ENCODE measurements at places on chromosomes 12 and 14.

GRCh38 chr12:87363497-87364084, 665.6 kb downstream of the C12orf50 start:
- no peak for DNase-seq

GRCh38 chr14:74213907-74214803, 25.1 kb upstream of the VSX2 start:
- no peak for DNase-seq

- DNase-seq: no peak
Measured at GRCh38 chr12:68264857-68265256, 11.5 kb upstream of the IL22 start.

DNA sequence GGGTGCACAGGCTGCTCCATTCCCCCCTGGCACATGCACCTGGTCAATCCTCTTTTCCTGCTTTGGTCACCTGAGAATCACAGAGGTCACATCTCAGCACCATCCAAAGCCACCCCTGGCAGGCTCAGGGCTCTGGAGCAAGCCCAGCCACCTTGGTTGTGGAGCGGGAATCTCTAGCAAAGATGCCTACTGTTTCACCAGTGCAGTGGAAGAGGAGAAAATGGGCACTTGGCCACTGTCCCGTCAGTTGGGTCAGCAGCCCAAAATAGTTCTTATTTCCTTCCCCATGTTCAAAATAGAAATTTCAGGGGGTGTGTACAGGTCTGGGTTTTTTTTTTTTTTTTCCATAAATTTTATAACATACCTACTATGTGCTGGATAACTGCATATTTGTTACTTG, 18.3 kb downstream of the RTL1 start:
- DNase-seq: no peak

DNA sequence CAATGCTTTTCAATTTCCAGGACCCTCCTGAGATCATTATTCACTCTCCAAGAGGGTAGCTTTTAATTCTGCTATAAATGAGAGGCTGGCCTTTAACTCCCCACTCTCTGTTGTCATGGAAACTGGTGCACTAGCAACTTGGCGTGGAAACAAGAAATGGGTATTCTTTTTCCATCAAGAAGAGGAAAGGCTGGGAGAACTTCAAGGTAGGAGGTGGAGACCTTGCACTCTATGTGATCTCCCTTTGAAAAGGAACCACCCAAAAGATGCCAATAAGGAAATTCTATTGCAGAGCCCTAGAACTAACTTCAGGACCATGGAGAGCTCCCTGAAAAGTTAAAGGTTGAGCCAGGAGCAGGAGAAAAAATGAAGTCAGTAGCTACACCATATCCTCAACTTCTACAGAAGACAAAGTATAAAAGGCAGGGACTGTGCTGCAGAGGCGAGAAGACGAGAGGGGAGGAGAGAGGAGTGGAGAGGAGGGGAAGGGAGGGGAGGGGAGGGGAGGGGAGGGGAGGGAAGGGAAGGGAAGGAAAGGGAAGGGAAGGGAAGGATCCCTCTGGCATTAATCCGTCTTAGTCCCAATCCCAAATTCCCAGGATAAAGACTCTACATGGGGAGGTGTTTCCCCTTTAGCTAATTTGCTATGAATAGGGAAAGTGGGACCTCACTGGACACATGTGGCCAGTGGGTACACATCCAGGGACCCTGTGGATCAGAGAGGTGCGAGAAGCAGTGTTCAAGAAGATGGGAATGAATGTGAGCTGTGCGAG, 46.7 kb upstream of the FICD start:
- no peak for DNase-seq

DNA sequence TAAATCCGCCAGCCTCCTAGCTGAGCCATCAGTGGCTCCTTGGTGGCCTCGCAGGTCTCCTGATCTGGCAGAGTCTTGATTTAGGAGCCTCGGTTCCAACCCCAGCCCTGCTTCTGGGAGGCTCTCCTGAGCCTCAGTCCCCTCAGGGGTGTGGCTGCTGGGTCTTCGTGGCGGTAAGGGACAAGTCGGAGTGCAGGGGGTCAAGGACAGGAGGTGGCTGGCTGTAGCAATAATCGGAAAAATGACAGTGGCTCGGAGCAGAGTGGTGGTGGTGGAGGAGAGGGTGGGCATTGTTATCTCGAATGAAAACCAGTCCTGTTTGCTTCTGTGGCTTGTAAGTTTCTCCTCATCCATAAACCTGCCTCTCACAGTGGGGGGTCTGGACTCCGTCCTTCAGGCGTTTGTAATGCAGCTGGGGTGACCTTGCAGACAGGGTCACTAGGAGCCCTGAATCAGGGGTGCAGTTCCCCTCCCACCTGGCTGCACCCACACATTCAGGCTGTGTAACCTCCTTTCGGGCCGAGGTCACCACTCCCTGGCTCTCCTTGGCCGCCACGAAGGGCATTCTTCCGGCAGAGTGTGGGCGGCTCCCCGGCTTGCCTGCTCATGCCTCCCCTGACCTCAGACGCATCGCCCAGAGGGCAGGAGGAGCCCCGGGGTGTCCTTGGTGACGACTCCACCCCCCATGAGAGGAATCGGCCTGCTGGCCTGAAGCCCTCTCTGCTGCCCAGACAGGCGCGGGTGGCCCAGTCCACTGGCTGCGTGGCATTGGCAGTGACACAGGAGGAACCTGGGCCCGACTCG, 8.1 kb downstream of the BCL7A start:
- no peak for DNase-seq

DNA sequence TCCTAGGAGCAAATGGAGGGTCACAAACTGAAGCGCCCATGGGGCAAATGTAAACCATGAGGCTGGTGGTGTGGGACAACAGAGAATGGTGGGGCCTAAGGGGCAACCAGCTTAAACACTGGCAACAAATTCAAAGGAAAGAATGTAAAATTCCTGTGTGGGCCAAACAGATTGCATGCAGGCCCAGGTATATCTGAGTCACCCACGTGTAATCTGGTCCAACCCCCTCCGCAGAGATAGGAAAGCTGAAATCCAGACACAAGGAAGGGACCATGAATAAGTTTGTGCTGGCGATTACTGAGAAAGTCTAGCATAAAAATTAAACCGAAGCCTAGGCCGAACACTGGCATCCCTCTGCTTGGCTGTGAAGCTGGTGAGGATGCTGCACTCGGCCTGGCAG, 71.6 kb downstream of the ITPK1 start:
- DNase-seq: no peak

DNA sequence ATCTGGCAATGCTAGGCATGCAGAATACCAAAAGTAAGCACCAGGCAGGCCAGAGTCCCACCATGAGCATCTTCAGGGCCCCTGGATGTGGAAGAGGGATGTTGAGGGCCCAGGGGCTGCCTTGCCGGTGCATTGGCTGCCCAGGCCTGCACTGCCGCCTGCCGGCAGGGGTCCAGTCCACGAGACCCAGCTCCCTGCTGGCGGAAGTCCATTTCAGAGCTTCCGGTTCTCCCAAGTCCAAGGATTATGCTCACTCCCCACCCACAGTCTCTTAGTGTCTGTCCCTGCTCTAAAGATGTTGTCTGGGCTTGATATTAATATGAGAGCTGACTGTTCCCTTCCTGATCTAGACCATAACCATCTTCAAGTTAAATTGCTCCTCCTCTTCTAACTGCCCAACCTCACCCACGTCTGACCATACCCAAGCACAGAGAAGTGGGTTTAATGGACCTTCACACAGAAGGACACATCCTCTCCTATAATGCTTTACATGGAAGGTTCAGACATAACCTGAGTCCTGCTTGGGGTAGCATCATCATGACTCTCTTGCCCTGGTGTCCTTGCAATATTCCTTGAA, 117.4 kb downstream of the DAD1 start:
- DNase-seq: no peak

All from NCI-H345 (cell line).